ENCODE measurements at places on chromosomes 2 and 18. TPM values are rescaled to one million over a fixed set of nuclear protein-coding genes. Genes with fewer than 3 reads are reported as not detected.

Gene MOCOS
- total RNA-seq = 2.8 TPM

Gene GALR1
- total RNA-seq = under 0.01 TPM

Gene BUB1
- total RNA-seq = 0.49 TPM

Gene NCKAP5
- total RNA-seq = 1.9 TPM

Gene CDH19
- total RNA-seq = 8.9 TPM

Gene FRZB
- 203 TPM for total RNA-seq

Gene RBKS
- total RNA-seq = 3.1 TPM

Gene KIAA2012
- total RNA-seq = not detected

Gene DNPEP
- total RNA-seq = 51.2 TPM

Gene LIMS4
- 24.6 TPM for total RNA-seq

Gene SCN2A
- 1.8 TPM for total RNA-seq

Gene TP53I3
- total RNA-seq = 13.0 TPM

GRCh38 chr18:37408676-37409265 is 156.8 kb downstream of the CELF4 start:
- no peak for DNase-seq

GRCh38 chr2:236776695-236777251 is 207.1 kb downstream of the ACKR3 start:
- peak; percentile 56 for DNase-seq

DNA sequence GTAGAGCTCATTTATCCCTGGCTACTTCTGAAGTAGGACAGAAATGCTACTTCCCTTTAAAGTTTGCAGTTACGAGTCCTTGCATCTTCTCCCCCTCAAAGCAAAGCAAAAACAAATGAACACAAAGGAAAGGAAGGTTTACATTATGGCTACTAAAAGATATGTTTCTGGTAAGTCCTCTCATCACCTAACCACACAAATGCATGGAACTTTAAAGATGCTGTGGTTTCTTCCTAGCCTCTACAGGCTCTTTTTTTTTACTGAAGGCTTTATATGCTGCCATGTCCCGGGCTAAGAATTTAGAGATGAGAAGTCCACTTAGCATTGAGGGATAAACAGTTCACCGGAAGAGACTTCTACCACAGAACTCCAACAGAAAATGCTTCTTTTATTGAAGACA is 291.2 kb downstream of the SS18 start:
- no peak for DNase-seq

GRCh38 chr2:228846161-228846560 is 424.9 kb downstream of the PID1 start:
- no peak for DNase-seq

GRCh38 chr18:79578396-79579260 is 101.0 kb upstream of the CTDP1 start:
- no peak for DNase-seq

DNA sequence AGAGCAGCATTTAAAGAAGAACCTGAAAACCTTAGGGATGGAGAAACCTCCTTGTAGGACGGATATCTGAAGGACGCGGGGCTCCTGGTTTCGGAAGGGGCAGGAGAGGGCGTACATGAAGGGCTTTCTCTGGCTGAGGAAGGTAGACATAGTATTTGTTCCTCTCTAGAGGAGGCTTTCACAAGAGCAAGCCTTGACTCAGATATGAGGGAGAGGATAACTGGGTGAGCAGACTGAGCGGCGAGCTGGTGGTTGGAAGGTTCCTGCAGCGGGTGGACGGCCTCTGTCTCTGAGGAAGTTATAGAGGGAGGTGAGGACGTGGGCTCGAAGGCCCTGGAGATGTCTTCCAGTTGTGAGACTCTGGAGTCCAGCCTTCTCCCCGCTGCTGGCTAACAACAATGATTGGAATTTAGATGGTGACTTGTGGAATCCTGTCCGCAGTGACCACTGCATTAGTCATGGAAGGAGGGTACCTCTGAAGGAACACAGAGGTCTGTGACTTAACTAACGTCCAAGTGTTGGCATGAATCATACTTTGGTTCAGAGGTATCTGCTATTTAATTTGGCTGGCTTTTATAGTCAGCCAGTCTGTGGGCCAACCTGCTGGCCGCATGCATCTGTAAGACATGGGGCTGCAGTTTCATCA is 80.9 kb downstream of the ASAP2 start:
- DNase-seq = peak; percentile 54

DNA sequence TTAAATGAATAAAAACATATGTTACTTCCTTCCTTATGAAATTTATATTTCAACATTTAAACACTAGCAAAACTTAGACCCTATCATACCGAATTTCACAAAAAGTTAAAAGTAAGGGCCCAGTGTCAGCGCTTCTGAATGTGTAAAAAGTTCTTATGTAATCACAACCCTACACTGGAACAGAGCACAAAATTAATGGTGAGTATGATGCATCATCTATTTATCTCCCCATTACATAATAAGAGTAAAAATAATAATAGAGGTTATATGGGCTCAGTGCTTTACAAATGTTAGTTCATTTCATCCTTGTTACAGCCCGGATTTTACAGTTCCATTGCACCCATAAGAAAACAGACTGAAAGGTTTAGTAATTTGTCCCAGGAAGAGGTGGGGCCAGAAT is 144.9 kb upstream of the POU3F3 start:
- DNase-seq = no peak

DNA sequence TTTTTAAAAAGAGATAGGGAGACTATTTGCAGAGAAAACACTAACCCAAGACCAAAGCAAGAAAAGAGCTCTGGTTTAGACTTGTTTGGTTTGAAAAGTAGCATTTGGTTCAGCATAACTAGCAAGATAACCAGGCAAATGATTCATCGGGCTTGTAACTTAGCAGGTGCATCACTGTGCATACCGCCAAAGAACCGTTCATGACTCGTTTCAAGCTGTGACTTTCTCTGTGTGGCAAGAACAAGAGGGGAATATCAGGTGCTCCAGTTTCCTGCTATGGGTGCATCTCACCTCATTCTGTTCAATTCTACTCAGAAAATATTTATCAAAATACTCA is 244.9 kb downstream of the ETAA1 start:
- no peak for DNase-seq

- DNase-seq = no peak
Measured at GRCh38 chr2:142165790-142166189, 35.0 kb upstream of the LRP1B start.

GRCh38 chr2:158214431-158214830 is 112.8 kb downstream of the UPP2 start:
- no peak for DNase-seq

- no peak for DNase-seq
Measured at GRCh38 chr2:109021895-109022300, 32.9 kb upstream of the EDAR start.

- DNase-seq = no peak
Measured at GRCh38 chr2:9740382-9741073, 102.7 kb upstream of the TAF1B start.

GRCh38 chr2:239291475-239292350 is 109.1 kb downstream of the HDAC4 start:
- no peak for DNase-seq

GRCh38 chr2:197538412-197538811 is 22.5 kb downstream of the MOB4 start:
- DNase-seq = no peak

DNA sequence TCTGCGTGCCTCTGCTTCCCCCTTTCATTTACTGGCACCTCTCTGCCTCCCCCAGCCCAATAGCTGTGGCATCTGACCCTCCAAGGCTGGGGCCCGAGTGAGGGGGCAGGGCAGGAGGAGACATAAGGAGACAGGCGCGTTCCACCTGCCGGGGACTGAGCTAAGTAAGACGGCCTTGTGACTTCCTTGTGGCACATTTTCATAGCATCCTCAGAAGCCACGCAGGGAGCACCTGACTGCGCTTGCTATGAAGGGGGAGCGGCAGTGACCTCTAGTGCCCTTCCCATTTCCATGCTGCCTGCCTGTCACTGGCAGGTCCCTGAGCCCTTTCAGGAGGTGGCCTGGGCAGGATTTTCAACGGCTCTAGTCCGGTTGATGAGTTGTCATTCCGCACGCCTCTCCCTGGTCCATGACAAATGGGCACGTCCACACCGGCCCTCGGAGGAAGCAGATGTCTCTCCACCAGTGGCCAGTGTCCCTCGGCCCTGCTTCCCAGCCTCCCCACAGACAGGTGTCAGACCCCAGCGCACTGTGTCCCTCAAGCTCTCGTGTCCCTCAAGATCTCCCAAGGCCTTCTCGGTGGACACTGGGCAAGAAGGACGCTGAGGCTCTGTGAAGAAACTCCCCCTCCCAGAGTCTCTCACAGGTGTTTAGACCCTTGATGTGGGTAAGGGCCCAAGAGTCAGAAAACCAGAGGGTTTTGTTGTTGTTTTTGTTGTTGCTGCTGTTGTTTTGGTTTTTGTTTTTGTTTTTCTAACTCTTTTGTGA is 42.7 kb downstream of the CYP26B1 start:
- DNase-seq = no peak

DNA sequence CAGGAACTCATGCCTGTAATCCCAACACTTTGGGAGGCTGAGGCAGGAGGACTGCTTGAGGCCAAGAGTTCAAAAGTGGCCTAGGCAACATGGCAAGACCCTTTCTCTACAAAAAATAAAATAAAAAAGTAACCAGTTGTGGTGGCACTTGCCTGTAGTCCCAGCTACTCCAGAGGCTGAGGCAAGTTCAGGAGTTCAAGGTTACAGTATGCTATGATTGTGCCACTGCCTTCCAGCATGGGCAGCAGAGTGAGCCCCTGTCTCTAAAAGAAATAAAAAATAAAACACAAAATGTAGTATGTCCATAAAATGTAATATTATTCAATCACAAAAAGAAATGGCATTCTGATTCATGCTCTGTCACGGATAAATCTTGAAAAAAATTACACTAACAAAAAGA is 11.9 kb downstream of the INO80C start:
- DNase-seq = no peak

DNA sequence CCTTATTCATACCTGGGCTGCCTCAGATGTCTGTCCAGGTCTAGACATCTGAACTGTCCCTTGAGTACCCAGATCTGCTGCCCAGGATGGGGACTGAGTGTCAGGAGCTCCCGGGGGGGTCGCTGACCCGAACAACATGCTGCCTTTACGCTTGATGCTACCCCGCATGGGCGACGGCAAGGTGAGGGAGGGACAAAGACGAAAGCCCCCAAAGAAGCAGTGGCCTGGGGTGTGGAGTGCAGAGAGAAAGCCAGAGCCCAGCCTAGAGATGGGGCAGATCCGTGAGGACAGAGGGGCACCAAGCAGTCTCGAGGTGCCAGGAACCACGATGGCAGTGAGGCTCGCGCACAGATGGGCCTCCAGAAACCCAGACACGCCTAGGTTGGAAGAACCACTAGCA is 234.7 kb downstream of the ATAD2B start:
- DNase-seq = no peak

- DNase-seq = no peak
Measured at GRCh38 chr2:69030800-69031428, 17.9 kb downstream of the ANTXR1 start.

DNA sequence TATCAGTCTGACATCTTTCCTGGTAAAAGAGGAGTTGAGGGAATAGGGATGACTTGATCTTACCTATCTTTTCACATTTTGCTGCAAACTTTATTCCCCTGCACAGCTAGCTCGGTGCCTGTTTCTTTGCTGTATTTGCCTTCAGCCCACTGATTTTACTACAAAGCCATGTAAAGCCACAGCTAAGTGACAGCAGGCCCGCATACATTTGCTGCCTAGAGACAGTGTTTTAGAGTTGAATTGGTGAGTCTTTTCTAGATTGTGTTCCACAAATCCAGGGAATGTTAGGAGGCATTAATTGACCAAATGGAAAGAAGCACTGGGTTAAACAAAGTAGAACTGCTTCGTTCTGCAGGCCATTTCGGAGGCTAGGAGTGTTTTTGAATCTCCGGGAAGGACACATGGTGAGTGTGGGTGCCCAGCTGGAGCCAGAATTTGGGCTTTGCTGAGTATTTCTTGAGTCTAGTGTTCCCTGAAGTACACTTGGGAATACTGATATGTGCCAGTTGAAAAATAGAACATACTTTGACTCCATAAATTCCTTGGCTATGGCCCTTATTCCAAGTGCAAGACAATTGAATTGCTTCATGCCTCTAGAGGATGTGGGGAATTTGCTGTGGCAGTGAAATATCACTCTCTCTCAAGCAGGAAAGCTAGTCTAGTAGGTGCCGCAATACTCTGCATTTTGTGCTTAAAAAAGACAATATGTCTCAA is 329.8 kb downstream of the PTPRM start:
- no peak for DNase-seq

- DNase-seq = no peak
Measured at GRCh38 chr18:44325903-44326635, 354.6 kb upstream of the SETBP1 start.

DNA sequence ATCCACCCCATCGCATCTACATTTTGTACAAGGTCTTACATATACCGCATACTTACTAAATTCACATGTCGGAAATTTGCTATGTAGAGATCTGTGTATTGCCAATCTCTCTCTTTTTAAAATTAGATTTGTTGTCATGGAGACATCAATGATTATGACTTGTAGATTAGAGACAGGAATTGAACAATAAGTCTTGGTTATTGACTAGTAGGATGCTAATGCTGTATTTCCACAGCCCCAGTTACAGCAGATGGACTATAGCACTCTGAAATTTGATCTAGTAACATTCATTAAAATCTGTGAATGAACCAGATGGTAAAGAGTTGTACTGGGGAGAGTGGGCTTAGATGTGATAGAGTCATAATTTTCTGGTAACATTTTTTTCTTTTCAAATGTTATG is 805.7 kb downstream of the SLC4A3 start:
- DNase-seq = no peak

- no peak for DNase-seq
Measured at GRCh38 chr2:64646007-64646880, 7.5 kb downstream of the SERTAD2 start.

Data from thoracic aorta (tissue), 2 donors.